Effector CD8-positive, alpha-beta T cell (primary cell): ENCODE measurements at places on chromosomes 13 and 19.
A peak's percentile ranks its signal among the peaks of the same experiment; 100 is the strongest.

- no peak for DNase-seq
Observed at GRCh38 chr13:30307971-30308290, 580 bp upstream of the KATNAL1 start.

GRCh38 chr13:87684850-87685742, 13.9 kb downstream of the SLITRK5 start:
- no peak for DNase-seq

DNA sequence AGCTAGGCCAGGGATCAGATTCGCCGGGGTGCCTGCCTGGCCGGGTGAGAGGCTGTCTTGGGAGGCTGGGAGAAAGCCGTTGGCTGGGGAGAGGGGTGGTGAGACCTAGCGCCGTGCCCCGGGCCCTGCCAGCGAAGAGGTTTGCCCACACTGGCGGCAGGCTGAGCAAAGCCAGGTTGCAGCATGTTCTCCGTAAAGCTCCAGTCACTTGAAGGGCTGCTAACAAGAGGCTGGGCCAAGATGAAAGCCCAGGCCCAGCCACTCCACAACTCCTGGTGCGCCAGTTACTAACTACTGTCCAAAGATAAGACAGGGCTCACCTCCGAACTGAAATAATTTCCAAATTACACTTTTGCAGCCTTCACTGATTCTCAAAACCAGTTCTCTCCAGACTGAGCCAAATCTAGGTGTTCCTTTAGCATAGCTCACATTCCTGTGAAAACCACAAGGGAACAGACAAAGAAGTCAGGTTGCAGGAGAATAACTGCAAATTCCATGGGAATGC, 16.3 kb downstream of the ELAVL1 start:
- no peak for DNase-seq

GRCh38 chr13:24664726-24665409, 15.3 kb upstream of the ATP12A start:
- no peak for DNase-seq

- no peak for DNase-seq
Observed at GRCh38 chr19:16066611-16067104, 9.6 kb upstream of the TPM4 start.

GRCh38 chr13:39760521-39760920, 105.1 kb downstream of the COG6 start:
- no peak for DNase-seq

DNA sequence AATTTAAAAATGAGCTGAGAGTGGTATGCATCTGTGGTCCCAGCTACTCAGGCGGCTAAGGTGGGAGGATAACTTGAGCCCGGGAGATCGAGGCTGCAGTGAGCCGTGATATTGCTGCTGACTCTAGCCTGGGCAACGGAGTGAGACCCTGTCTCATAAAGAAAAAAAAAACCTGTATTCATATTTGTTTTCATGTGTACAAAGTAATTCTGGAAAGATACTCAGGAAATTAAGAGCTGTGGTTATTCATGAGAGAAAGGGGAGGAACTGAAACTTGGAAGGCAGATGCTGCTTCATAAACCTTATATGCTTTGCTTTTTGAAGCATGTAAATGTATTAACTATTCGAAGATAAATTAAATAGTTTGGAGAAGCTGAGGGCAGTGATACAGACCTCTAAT, 8.8 kb upstream of the RLN3 start:
- DNase-seq = no peak

DNA sequence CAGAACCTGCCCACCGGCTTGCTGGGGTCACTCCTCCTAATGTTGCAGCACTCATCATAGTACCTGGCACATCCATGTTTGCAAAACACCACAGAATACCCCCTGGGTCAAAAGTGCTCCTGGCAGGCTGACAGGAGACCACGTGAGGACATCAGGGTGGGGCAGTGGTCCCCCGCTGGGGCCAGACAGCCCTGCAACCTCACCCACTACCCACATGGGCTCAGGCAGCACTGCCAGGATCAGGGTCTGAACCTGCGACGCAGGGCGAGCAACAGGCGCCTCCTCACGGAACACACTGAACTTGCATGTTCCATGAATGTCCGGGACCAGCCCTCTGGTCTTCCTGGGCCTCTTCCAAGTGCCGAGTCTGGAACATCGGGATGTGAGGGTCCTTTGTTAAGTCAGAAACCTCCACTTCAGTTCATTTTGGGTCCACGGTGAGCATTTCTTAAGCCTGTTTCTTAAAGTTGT, 1.4 kb upstream of the SLC7A9 start:
- no peak for DNase-seq

DNA sequence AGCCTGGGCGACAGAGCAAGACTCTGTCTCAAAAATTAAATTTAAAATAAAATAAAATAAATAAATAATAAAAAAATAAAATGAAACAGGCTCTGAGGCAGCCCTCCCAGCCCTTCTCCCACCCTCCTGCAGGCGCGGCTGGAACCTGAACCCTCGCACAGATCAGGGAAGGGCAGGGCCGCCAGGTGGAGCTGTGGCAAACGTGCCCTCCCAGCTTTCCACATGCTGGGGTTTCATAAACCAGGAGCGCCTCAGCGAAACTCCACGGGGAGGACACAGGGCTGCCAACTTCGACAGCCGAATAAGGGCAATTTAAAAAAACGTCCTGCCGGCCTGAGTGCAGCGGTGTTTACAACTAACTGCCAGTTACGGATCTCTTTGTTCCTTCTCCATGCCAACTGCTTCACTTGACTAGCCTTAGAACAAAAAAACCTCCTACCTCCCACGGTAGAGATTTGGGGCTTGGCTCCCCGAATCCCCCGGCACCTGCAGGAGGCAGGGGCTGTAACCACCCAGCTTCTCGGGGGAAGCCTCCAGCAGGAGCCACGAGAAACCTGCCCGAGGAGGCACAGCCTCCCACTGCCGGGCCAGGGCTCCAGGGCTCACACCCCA, 15.9 kb downstream of the ZNF787 start:
- DNase-seq = peak; percentile 41

DNA sequence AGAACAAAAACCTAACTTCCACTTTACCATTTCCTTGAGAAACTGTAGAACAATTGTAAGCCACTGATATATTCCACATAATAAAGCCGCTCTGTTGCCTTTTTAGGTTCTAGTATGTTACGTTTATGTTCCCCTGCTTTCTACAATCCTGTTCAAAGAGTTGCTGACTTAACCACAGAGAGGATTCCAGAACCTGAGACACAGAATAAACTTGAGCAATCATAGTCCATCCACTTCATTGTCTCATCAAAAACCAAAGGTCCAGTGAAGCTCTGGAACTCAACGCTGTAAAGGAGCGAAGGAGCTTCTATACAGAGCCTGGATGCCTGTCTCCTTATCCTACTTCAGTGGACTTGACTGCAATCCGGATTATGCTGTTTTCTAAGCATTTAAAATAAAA, 4.6 kb downstream of the STARD13 start:
- no peak for DNase-seq
